ENCODE measurements at places on chromosomes 7 and 10.

DNA sequence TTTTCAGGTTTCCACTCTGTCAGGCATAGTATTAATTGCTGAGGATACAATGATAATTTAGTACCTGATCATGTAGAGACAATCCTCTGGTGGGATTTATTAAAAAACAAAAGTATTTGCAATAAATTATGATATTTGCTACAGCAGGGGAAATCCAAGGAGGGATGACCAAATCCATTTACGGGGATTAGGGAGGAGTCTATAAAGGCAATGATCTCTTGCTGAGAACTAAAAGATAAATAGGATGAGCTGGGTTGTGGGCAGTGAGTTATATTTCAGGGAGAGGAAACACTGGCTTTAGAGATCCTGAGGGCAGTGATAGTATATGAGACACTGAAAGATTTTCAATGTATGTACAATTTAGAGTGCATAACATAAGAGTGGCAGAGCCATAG, 305.5 kb downstream of the GPR37 start:
- no peak for DNase-seq

GRCh38 chr10:115860182-115861107, 412.6 kb downstream of the GFRA1 start:
- no peak for DNase-seq

DNA sequence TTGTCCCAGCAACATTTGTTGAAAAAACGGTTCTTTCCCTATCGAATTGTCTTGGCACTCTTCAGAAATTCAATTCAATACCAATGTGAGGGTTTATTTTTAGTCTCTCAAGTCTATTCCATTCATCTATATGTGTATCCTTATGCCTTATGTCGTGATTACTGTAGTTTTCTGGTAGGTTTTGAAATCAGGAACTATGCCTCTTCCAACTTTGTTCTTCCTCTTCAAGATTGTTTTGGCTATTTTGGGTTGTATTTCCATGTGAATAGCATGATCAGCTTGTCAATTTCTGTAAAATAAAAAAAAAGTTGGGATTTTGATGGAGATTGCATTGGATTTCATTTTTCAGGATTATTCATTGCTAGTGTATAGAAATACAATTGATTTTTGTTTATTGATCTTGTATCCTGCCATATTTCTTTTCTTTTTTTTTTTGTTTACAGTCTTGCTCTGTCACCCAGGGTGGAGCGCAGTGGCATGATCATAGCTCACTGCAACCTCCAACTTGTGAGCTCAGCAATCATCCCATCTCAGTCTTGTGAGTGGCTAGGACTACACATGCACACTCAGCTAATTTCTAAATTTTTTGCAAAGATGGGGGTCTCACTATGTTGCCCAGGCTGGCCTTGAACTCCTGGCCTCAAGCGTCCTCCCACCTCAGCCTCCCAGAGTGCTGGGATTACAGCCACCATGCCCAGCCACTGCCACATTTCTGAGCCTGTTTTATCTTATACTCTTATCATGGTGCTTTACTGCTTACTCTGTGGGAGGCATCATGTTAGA, 46.2 kb upstream of the MKLN1 start:
- DNase-seq, result no peak

DNA sequence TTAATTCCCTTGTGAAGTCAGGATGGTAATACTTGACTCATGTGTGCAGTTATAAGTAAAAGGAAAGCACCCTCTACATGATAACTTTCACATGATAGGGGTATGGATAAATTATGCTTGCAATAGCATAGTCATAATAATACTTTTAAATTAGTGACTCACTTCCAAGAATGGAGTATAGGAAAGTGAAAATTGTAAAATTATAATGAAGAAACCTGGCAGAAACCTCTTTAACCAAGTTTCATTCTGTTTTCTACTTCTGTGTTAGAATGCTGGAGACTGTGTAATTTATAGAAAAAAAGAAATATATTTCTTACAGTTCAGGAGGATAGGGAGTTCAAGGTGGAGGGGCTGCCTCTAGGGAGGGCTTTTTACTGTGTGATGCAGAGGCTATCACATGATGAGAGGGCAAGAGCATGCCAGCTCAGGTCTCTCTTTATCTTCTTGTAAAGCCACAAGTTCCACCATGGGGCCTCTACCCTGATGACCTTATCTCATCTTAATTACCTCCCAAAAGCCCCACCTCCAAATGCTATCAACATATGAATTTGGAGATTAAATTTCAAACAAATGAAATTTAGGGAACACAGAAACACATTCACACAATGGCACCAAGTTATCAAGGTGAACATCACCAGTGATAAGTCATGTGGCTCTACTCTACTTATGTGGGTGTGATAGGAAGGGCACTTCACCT, 43.2 kb downstream of the HDAC9 start:
- DNase-seq, result no peak

- no peak for DNase-seq
Measured at GRCh38 chr10:79081353-79082034, 12.7 kb downstream of the ZMIZ1 start.

- no peak for DNase-seq
Measured at GRCh38 chr10:21935439-21936023, 68.0 kb downstream of the DNAJC1 start.

DNA sequence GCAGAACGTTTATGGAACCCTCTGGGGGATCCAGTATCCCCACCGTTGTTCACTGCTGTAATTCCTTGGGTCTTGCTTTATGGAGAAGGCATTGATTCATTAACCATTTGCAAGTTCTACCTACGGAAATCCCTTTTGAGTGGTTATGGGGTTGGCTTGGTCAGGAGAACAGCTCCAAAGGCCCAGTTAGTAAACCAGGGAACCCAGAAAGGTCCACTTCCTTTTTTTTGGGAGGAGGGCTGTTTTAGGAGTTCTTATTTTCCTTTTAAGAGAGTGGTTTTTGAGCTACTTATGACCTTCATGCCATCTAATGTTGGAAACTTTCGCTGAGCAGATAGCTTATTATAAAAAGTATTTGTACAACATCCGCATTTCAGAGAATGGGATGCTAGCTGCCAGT, 1.3 kb downstream of the POR start:
- no peak for DNase-seq

GRCh38 chr10:68871731-68872342, 29.3 kb upstream of the DDX50 start:
- DNase-seq, result no peak

- peak; percentile 97 for DNase-seq
Measured at GRCh38 chr7:832167-832967, at the start of gene SUN1. Gene SUN1 (plus strand): TSS chr7:832476. CDS start chr7:832525, 49 bp downstream.

GRCh38 chr10:109894516-109894915, 28.8 kb downstream of the XPNPEP1 start:
- DNase-seq, result peak; percentile 87

DNA sequence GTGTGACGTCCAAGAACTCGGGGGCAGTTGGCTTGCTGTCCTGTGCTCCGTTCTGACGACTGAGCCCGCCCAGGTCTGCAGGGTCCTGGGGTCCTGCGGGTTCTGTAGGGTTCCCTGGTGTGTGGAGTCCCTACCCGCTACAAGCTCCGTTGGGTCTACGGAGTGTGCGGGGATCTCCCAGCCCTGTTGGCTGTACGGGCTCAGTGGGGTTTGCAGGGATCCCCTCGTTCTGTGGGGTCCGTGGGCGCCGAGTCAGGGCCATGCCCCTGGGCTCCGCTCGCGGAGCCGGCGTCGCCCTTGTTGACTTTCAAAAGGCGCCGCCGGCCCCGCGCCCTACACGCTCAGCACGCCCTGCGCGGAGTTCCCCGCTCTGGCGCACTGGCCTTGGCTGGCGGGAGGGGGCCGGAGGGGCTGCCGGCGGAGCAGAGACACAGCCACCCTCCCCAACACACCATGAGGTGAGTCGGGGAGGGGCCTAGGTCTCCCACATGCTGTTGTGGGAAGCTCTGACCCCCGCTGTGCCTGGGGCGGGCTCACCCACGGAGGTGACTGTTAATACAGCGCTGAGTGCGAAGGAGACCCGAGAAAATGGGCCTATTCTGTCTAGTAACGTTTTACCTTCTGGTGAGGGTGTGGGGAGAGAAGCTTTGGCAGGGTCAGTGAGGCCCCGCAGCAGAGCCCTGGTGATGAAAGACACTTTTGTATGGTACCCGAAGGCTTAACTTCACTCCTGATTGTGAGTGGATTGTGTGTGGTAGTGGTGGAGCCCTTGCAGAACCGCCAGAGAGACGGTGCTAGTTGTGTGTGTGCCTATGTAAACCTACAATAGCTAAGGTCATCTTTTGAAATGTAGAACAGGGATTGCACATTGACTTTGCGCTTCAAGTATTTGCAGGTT, 8.1 kb downstream of the TASOR2 start:
- DNase-seq, result no peak

- DNase-seq, result no peak
Measured at GRCh38 chr7:47577321-47577919, 4.5 kb downstream of the TNS3 start.

- DNase-seq, result no peak
Measured at GRCh38 chr7:54987772-54988171, 31.0 kb upstream of the EGFR start.

GRCh38 chr10:55224007-55224781, 423.2 kb upstream of the PCDH15 start:
- no peak for DNase-seq

- DNase-seq, result no peak
Measured at GRCh38 chr7:91243591-91244301, 20.5 kb upstream of the FZD1 start.

DNA sequence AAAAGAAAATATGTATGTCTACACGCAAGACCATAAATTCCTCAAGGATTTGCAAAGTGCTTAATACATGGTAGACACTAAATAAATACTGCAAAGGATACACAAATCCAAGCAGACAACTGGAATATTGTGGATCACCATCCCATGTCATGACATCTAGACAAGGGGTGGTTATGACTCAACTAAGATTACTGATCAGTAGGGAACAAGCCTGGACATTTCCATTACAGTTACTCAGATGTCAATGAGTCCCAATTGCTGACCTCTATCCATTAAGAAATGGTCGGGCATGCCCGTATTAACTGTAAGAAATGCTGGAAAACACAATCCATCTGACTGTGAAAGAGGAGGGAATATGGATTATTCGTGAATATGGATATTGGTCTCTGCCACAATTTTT, 27.6 kb upstream of the RUFY2 start:
- peak; percentile 69 for DNase-seq

DNA sequence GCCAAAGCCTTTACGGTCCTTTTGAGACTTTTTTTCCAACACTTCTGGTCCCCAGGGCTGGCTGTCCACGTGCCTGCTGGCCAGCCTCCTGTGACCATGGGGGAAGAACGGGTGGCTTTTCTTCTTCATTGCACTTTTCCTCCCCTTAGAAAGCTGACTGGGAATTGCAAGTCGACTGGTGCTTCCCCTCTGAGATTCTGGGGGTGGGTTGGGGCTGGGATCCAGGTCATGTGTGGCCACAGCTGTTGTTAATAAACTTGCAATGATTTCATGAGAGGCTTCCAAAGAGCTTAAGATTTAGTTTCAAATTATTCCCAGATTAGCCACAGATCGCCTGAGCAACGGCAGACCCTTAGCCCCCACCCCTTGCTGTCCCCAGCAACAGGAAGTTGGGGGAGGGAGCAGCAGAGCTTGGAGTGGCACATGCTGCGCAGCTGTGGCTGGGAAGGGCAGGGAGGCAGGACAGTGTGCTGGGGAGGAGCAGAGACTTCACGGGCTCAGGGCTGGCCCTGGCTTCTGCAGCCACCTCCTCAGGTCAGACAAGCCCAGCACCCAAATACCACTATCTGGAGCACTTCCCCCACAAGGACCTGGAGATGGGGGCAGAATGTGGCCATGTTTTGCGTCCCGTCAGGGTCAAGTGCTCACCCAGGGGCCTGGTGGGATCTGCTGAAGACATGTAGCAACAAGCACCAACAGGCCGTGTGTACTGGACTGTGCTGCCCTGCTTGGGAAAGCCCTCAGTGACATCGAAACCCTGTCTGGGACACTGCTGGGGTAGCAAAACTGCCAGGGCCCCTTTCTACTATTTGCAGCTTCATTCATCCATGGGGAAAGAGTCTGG, 147.1 kb downstream of the RNF216 start:
- DNase-seq, result no peak

Measured in foreskin keratinocyte (primary cell).